ENCODE measurements at places on chromosomes 2 and 18.

- no peaks in the 10 kb centered on the region for H3K4me1 ChIP-seq
- peak overlapping the region; percentile 53 for H3K4me3 ChIP-seq
- peak overlapping the region; percentile 79 for H3K27ac ChIP-seq
These were observed 284.5 kb downstream of the MTX2 start for GRCh38 chr2:176553685-176554100.

- no peak overlapping the region for H3K27ac ChIP-seq
- no peak overlapping the region for H3K4me3 ChIP-seq
- no peaks in the 10 kb centered on the region for H3K4me1 ChIP-seq
- H3K27me3 ChIP-seq, result no peaks in the 10 kb centered on the region
These were observed 2.1 kb upstream of the CXCR1 start for GRCh38 chr2:218168635-218169462.

DNA sequence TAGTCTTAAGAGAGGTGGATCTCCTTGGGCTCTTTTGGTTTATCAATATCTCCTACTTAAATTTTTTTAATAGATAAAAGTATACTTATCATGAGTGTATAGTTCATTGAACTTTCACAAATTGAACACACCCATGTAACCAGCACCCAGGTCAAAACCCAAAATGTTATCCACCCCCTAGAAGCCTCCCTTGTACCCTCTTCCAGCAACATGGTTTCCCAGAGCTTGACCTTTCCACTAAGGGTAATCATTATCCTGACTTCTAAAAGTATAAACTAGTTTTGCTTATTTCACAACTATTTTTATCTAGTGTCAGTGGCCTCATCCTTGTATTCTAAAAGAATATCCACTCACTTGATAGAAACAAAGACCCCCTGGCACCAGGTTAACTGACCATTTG lies 106.8 kb downstream of the MDH1 start:
- H3K36me3 ChIP-seq, result no peaks in the 10 kb centered on the region
- no peak overlapping the region for H3K27ac ChIP-seq
- H3K4me3 ChIP-seq, result no peak overlapping the region
- DNase-seq, result no peak

- no peak overlapping the region for H3K27ac ChIP-seq
- H3K4me1 ChIP-seq, result peaks cover 7% of the 10 kb centered on the region
- no peak for DNase-seq
- no peak overlapping the region for H3K4me3 ChIP-seq
These were observed 98.9 kb downstream of the HNMT start for GRCh38 chr2:138063181-138063580.

GRCh38 chr2:144683107-144683753 lies 163.3 kb upstream of the ZEB2 start:
- H3K27ac ChIP-seq, result no peak overlapping the region
- DNase-seq, result no peak
- no peaks in the 10 kb centered on the region for H3K36me3 ChIP-seq
- no peak overlapping the region for H3K4me3 ChIP-seq
- H3K4me1 ChIP-seq, result no peaks in the 10 kb centered on the region
- no peaks in the 10 kb centered on the region for H3K27me3 ChIP-seq

DNA sequence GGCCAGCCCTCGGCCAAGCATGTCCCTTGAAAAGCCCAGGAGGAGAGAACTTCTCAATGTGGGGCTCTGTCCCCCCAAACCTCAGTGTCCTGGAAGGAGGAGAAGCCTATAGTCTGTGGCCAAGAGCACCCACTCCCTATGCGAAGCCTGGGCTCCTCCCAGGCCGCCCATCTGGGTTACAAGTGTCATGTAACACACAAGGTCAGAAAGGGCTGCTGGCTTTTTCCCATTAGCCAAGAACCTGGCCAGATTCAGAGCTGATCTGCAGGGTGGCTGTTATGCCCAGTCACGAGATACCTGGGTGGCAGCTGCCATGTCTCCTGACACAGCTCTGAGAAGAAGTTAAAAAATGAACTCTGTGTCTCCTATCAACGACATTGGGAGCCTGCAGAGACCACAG lies 170.7 kb downstream of the TNS1 start:
- no peak for DNase-seq
- peaks cover 9% of the 10 kb centered on the region for H3K4me1 ChIP-seq
- peak overlapping the region; percentile 65 for H3K27ac ChIP-seq
- H3K4me3 ChIP-seq, result no peak overlapping the region
